ENCODE measurements at places on chromosomes 1 and 21. TPM values are rescaled to one million over a fixed set of nuclear protein-coding genes. Genes with fewer than 3 reads are reported as not detected.

GRCh38 chr1:115218034-115218405 is 120.0 kb downstream of the NGF start:
- DNase-seq: no peak

DNA sequence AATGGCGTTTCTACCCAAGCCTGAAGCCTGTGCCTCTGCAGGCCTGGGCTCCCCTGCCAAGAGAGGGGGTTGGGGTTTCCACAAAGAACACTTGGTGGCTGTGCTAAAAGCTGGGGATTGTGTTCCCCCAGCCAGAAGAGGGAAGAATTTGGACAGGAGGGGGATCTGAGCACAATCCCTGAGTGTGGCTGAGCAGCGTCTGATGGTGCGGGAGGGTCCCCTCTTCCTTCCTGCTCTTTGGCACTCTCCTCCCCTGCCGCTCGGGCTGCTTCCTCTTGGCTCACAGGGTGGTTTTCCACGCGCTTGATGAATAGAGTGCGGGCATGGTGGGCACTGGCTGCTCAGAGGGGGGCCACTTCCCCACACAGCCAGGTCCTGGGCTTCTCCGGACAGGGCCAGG is 3.7 kb downstream of the GPR37L1 start:
- no peak for DNase-seq

DNA sequence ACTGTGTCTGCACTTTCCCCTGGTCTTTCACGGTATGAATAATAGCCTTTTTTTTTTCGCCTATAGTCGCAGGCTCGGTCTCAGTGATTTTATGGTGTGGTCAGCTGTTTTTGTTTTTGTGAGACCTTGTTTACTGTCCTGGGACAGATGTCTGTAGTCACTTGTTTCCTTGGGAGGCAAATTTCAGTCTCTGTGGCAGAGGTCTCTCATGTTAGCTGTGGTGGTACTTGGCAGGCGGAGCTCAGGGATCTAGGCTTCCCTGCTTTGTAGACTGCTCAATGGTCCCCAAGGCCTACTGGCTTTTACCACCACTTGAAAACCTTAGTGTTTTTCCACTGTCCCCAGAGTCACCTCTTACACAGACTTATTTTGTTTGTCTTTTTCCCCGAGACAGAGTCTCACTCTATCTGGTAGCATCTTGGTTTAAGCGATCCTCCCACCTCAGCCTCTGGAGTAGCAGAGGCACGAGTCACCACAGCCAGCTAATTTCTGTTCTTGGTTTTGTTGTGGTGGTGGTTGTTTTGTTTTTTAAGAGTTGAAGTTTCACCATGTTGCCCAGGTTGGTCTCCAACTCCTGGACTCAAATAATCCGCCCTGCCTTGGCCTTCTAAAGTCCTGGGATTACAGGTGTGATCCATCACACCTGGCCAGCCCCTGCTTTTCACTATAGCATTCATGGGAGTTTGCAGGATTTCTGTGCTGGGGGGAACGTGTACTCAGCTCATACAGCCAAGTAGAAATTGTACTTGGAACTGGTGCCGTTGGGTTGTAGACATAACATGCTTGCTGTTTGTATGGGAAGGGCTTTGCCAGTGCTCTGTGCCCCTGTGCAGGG is 10.3 kb downstream of the RNU1-2 start:
- no peak for DNase-seq

DNA sequence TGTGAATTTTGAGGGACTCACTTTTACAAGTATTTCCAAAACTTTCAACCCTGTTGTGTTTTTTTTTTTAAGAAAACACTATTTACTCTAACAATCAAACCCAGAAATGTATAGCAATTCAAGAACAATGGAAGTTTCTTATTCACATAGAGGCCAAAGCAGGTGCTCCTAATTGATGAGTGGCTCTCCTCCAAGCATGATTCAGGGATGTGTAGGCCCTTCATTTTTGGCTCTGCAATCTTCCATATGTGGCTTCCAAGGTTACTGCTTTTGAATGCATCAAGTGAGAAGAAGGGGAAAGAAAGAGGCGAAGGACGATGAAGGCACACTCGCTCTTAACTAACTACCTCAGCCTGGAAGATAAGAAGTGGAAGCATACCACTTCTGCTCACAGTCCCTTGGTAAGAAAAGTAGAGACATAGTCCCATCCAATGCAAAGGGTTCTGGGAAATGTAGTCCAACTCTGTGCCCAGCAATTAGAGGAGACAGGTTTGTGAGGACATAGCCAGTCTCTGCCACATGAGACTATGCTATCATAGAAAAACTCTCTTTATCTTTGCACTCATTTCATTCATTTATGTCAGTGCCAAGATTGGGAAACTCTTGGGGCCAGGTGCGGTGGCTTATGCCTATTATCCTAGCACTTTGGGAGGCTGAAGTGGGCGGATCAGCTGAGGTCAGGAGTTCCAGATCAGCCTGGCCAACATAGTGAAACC is 46.0 kb downstream of the OPTC start:
- no peak for DNase-seq

DNA sequence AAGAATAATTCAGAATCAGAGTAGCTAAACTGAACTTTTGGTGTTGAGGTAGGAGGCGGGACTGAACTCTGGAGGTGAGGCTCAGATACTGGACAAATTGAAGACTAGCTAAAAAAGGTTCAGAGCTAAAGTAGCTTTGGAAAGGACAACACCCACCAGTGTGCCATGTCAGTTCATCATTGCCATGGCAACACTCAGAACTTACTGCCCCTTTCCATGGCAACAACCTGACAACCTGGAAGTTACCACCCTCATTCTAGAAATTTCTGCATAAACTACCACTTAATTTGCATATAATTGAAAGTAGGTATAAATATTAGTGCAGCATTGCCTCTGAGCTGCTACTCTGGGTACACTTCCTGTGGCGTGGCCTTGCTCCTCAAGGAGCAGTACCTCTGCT is 30.3 kb upstream of the POGK start:
- DNase-seq: no peak

GRCh38 chr1:201496296-201496690 is 10.6 kb downstream of the CSRP1 start:
- DNase-seq: no peak

- DNase-seq: no peak
Measured at GRCh38 chr21:26119906-26120305, 50.7 kb downstream of the APP start.

GRCh38 chr21:19198801-19199200 is 795.2 kb upstream of the TMPRSS15 start:
- DNase-seq: no peak

DNA sequence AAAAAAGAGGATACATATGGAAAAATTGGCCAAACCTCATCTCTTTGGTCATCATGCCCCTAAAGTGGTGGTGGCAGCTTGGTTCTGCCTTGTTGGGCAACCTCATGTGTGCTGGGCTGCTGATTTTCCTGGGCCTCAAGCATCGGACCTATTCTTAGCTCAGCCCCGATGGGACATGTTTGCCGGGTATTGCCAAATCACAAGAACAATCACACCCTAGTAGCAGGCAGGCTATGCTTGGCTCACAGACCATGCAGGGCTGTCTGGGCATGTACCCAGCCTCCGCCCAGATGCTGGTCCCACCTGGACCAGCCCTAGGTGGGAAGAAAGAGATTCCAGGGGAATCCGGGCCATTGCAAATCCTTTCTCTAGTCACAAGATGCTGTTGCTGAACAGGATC is 189.4 kb upstream of the FGGY start:
- no peak for DNase-seq

CNN3 gene
- 83.4 TPM for total RNA-seq

ZP4 gene
- not detected for total RNA-seq

UTP11 gene
- 43.0 TPM for total RNA-seq
